ENCODE measurements at places on chromosomes 2 and 18.
A peak's percentile ranks its signal among the peaks of the same experiment; 100 is the strongest.

- no peak for DNase-seq
These were observed 6.8 kb downstream of the SMAD7 start for GRCh38 chr18:48943736-48944527.

- peak; percentile 65 for DNase-seq
These were observed 15.9 kb upstream of the ATP6V1B1 start for GRCh38 chr2:70919672-70920366.

GRCh38 chr2:213007290-213007838 is 144.0 kb downstream of the IKZF2 start:
- DNase-seq, result no peak

DNA sequence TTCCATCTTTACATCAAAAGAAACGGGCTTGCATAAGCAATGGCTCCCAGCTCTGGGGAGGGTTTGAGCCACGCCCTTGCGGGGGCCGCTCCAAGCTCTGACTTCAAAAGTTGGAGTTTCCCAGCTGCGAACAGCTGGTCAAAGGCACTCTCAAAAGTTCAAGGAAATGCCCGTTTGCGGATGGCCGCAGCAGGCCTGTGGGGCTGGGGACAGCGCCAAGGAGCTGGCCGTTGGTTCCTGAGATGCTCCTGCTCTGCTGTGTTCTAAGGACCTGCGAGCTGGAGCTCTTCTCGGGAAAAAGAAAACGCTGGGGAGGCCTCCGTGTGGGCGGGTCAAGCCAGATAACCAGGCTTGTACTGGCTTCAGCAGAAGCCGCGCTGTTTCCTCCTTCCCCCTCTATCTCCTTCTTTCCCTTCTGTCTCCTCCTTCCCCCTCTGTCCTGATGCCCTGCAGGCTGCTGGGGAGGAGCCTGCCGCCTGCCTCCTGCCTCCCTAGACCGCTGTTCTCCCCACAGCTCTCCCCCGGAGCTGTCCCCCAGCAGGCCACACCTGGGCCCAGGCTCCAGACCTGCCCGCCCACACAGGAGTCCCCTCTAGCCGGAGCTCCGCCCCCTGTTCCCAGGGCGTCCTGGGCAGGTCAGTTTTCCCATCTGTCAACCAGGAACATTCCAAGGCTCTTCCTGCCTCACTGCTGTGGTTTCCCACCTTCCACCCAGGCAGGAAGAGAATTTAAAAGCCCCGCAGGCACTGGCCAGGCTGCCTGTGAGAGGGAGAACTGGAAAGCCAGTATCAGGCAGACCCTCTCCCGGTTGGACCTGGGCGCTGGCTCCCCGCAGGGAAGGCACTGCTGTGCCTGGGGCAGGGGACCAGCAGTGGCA is 14.1 kb downstream of the KLF11 start:
- no peak for DNase-seq

- DNase-seq, result no peak
These were observed 667.0 kb downstream of the TSN start for GRCh38 chr2:122422384-122422991.

GRCh38 chr2:175630280-175631244 is 371.5 kb downstream of the LNPK start:
- DNase-seq, result no peak

- peak; percentile 30 for DNase-seq
These were observed 2.5 kb upstream of the ICOS start for GRCh38 chr2:203934041-203934492.

DNA sequence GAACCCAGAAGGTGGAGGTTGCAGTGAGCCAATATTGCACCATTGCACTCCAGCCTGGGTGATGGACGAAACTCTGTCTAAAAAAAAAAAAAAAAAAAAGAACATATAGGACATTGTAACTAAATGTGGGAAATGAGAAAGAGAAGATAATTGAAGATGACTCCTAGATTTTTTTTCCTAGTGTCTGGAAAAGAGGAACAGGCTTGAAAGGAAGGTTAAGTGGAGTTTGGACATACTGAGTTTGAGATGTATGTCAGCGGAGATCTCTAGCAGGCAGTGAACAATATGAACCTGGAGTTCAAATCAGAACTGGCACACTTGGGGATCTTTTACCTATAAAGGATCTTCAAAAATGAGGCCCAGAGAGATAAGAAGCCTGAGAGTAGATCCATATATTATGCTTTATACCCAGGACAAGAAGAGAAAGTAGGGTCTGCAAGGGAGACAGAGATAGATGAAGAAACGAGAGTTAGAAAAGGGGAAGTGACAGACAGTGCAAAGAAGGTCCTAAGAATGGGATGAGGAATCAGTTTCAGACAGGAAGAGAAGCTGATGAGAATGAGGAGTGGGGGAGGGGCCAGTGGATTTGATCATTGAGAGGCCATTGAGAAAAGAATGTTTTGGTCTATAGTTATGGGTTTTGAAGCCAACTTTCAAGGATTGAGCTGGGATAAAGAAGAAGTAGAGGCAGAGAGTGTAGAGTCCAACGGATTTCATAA is 46.9 kb upstream of the CD28 start:
- DNase-seq, result no peak

DNA sequence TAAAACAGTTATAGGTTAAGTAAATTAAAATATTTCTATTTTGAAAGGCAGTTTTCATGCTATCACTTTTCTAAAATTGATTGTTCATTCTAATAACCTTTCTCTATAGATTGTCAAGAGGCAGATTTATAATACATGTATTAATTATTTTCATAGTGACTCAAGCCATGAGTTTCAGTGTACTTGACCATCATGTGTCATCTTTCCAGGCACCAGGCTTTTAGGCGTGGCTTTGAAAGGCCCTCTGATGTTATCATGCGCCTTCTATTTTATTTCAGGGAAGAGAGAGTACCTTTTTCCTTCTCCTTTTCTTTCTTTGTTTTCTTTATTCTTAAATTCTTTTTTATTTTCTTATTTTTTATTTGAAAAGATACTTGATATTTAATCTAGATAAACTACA is 128.3 kb upstream of the ETAA1 start:
- no peak for DNase-seq

- no peak for DNase-seq
These were observed 25.0 kb upstream of the CXXC1 start for GRCh38 chr18:50312296-50313030.

GRCh38 chr2:80351231-80351630 is 46.7 kb upstream of the LRRTM1 start:
- no peak for DNase-seq

GRCh38 chr2:176466918-176467452 is 197.7 kb downstream of the MTX2 start:
- DNase-seq, result no peak

DNA sequence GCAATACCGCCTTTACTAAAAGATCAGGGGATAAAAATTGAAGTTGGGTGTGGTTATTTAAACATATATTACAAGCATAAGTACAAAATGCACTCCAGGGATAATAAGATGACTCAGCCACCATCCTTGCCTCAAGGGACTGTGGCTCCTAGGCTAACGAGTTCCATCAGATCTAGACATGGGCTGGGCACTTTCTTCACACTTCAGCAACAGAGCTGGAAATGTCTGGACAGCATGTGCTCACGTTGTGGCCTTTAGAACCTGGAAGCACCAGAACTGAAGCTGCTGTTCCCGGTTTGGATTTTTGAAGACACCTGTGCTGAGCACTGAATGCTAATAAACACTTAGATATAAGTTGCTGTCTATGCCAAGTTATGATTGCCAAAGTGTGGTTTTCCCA is 384.2 kb upstream of the SALL3 start:
- DNase-seq, result no peak

DNA sequence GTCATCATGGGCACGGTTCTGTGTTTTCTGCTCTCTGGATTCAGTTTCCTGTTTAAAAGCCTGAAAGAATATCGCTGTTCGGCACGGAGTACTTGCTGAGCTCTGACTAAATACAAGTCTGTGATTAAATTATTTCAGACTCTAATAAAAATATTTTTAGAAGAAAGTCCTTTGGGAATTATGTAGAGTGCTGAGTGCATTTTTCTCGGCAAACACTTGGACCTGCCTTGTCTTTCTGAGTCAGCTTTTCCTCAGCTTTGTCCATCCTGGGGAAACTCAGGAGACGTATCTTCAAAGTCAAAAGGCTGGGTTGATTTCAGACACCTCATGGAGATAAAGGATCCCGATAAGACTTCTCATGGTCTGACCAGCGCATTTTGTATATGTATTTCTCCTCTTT is 45.9 kb downstream of the IL1R2 start:
- no peak for DNase-seq

DNA sequence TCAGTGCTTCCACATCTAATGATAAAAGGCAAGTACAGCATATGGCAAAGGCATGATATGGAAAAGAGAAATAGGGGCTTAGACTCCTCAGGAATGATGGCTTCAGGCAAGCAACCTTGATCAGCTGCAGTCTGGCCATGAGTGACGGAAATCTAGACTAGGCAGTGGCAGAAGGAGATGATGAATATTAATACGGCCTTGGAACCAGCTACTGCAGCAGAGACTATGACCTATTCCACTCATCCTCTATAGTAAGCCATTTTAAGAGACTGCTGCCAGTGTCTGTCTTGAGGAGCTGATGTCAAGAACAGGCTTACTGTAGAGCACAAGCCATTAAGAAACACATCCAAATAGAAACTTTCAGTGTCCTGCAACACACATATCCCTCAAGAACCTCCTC is 23.7 kb downstream of the ASXL2 start:
- no peak for DNase-seq

- DNase-seq, result no peak
These were observed 731.4 kb upstream of the HS6ST1 start for GRCh38 chr2:129050101-129050500.

GRCh38 chr2:30900381-30900780 is 93.1 kb upstream of the CAPN13 start:
- DNase-seq, result no peak

DNA sequence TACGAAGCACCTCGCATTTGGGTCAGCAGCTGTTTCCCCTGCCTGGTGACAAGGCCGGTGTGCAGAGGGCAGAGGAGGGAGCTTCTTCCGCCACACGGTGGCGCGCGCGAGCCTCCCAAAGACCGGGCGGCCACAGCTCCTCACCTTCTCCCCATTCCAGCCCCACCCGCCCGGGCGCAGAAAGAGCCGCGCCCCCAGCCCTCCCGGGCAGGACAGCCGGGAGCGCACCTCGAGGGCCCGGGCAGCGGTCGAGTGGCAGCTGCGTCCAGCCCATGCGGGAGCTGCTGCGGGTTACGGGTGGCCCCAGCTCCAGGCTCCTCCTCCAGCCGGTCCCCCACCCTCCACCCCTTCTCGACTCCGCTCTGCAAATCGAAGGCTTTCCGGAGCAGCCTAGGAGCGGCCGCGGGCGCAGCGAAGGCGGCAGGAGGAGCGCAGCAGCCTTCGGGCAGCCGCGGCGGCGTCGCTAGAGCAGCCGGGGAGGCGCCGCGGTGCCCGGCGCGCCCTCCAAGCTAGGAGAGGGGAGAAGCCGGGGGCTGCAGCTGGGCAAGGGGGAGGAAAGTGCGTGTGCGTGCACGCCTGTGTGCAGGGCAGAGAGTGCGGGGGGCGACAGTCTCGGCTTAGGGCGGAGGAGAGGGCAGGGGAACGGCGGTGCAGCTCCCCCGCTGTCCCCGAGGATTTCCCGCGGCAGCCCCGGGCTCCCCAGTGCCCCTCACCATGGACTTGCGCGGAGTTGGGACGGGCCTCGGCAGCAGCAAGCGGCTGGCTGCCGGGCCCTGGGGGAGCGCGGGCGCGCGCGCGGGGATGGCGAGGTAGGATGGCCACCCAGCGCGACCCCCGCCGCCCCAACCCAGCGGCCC is at the start of gene CCDC85A:
TSS of gene CCDC85A (plus strand) at position 348 of the 857 bp plus-strand sequence. CDS start 635 bp downstream, outside the sequence.
- DNase-seq, result peak; percentile 34

- no peak for DNase-seq
These were observed 91.3 kb downstream of the TNS1 start for GRCh38 chr2:217911283-217912097.

- no peak for DNase-seq
These were observed 50.1 kb downstream of the MBP start for GRCh38 chr18:77082316-77082955.

DNA sequence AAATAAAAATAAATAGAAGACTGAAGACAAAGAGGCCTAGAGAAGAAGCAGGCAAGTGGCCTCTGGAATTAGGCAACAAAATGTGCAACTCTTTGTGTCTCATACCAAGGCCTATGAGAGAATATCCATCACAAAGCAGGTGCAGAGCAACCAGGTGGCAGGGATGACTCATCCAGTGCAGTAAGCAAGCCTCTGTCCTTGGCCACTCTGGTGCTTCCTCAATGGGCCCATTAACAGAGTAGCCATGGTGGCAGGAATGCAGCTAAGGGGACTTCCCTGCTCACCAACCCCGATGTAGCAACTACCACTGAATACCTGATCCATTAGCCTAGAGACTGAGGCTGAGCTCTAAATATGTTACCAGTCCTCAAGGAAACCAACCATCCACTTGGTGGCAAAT is 11.0 kb upstream of the EPG5 start:
- DNase-seq, result no peak

- DNase-seq, result no peak
These were observed 88.6 kb downstream of the AAK1 start for GRCh38 chr2:69554981-69555380.

DNA sequence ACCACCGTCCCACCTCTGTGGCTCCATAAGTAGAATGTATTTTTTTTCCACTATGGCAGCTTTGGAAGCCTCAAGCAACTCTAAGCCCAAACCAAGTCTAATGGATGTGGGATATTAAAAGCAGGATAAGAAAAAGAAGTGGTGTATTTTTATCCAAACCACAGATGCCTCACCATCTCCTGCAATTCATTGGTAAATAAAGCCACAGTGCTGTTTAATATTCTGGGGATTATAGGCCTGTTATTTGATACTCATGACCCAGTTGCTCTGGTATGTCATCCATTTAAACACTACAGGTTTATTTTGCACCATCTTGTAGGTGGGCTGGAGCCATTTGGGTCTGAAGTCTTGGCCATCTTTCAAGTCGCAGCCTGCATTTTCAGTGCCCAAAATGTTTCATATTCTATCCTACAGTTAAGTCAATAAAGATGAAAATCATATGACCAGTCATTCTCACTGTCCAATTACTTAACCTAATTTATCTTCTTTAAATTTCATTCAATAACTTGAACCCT is 279.5 kb upstream of the EPHA4 start:
- DNase-seq, result no peak

- no peak for DNase-seq
These were observed 11.4 kb upstream of the IL36A start for GRCh38 chr2:112993831-112994230.

DNA sequence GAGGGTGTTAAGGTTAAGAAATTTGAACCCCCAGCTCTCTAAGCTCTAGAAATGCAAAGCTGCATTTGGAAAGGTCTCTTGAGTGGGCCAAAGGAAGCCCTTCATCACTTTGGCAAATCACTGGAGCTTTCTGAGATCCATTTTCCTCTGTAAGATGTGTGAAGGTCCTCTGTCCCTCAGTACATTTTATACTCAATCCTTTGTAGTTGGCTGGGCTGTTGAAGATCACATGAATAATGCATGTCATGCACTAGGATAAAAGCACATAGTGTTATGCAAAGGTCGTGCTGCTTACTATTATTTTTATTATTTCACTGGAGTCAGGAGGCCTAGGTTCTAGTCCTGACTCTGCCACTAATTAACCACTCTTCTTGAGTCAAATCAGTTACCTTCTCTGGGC is 124.9 kb downstream of the FSHR start:
- DNase-seq, result no peak

Measured in activated T-cell treated with anti-CD3 and anti-CD28 coated beads for 1 hour (primary cell).